ENCODE measurements at places on chromosomes 11 and 22. TPM values are rescaled to one million over a fixed set of nuclear protein-coding genes. Genes with fewer than 3 reads are reported as not detected.

- DNase-seq: no peak
Observed at GRCh38 chr11:85180528-85180927, 446.6 kb downstream of the DLG2 start.

GRCh38 chr11:18108254-18108653 is 2.4 kb upstream of the SAAL1 start:
- DNase-seq: no peak

GRCh38 chr11:31173926-31174680 is 195.4 kb downstream of the DCDC1 start:
- no peak for DNase-seq

- no peak for DNase-seq
Observed at GRCh38 chr11:11558396-11558795, 63.4 kb downstream of the GALNT18 start.

The GUCY1A2 gene
- not detected for total RNA-seq

- no peak for DNase-seq
Observed at GRCh38 chr22:35467681-35468434, 67.9 kb downstream of the MCM5 start.

The MFRP gene
- not detected for total RNA-seq

GRCh38 chr11:65329944-65330403 is 3.7 kb upstream of the DPF2 start:
- DNase-seq: peak; percentile 90

The MRGPRX4 gene
- total RNA-seq: not detected

GRCh38 chr22:20154602-20155187 is 3.8 kb upstream of the CCDC188 start:
- DNase-seq: no peak

DNA sequence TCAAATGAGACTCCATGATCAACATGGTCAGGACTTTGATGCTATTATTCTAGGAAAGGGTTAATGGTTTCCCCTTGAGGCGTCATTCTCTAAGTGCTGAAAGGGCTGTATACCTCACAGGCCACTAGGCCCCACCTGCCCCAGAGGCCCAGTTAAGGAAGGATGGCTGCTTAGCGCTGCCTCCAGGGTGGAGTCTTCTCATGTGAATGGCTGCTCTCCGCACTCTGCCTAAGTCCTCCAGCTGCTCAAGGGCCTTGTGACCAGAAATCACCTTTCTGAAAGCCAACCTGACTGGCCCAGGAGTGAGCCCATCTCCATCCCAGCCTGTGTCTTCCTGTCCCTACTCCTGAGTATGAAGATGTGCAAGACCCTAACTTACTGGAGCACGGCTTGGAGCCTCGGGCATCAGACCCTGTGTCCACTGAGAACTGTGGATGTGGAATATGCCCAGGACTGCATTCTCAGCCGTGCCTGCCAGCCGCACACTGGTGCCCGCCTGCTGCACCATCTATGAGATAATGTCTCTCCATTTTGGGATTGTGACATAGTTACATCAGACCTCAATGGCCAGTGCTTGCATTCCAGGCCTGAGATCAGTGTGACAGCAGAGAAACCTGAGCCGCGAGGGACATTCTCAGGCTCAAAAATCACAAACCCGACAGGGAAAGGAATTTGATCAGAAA is 51.0 kb downstream of the SNX19 start:
- no peak for DNase-seq

The FAT3 gene
- not detected for total RNA-seq

The MS4A12 gene
- total RNA-seq: not detected

The MFNG gene
- 135 TPM for total RNA-seq

The OMP gene
- total RNA-seq: not detected

GRCh38 chr11:105443623-105444022 is 166.2 kb upstream of the GRIA4 start:
- no peak for DNase-seq

The MICAL2 gene
- total RNA-seq: 39.6 TPM

GRCh38 chr11:107898270-107898669 is 30.0 kb upstream of the RAB39A start:
- DNase-seq: no peak

DNA sequence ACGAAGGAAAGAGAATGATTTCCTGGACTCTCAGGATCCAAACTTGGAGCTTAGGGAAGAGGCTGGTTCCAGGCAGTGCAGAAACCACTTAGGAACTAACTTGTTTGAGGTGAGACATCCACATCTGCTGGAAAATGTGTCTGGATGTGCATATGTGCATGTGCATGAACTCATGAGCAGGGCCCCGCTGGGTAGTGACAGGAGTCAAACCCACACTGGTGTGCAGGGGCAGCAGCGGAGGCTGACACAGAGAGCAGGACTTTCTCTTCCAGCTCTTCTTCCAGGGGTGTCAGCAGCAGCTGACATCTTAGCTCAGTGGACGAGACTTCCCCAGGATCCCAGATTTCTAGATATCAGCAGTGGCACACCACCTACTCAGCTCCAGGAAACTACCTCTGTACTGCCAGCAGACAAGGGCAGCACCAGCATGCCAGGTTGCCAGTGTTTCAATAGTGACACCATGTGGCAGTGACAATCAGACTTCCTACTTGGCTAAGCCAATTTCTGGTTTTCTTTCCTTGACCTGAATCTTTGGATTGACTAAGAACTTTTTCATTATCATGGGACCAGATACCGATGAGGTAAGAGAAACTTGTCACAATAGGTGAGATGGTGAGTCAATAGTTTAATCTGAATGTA is 227.5 kb upstream of the ZC3H12C start:
- no peak for DNase-seq

The PATE2 gene
- 0.42 TPM for total RNA-seq

The NPTXR gene
- total RNA-seq: 1.3 TPM
